ENCODE measurements at places on chromosomes 4 and X.

DNA sequence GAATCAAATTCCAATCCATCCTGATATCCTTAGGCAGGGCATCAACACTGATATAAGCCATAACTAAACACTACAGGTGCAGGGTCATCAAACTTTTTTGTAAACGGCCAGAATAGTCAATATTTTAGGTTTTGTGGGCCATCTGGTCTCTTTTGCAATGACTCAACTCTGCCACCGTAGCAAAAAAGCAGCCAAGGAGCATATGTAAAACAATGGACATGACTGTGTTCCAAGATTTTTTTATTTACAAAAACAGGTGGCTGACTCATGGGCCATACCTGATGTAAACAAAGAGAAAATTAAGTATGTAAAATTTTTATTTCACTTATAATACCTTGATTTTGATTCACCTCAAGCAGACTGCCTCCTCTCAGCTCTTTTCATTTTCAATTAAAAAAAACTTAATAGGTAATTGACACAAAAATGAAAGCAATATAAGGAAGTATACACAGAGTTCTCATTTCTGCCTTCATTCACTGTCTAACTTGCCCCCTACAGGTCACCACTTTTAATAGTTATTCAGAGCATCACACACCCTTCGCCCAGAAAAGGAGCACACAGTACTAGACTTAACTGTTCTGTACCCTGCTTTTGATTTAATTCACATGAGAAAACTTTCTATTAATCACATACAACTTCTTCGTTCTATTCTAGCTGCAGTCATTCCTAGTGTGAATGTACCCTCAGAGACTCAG is 35.3 kb upstream of the GPM6B start:
- 0 out of 3 replicates have a peak, but pooled peaks have one; percentile 42 for ATAC-seq

DNA sequence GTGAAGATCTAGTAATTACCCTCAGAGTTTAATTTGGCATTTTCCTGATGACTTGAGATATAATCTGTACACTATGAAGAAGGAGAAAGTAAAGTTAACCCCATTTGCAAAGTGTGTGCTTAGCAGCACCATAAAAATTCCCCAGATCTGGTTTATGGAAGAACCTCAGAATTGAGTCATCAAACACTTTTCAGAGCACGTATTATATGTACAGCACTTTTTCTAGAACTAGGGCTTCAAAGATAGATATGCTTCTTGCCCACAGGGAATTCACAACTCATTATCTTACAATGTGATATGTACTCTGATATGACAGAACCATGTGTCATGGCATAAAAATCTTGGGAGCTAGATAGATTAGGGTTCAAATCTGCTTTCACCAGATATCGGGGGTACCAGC is 150.9 kb downstream of the SLC10A7 start:
- ATAC-seq: peak; percentile 17

DNA sequence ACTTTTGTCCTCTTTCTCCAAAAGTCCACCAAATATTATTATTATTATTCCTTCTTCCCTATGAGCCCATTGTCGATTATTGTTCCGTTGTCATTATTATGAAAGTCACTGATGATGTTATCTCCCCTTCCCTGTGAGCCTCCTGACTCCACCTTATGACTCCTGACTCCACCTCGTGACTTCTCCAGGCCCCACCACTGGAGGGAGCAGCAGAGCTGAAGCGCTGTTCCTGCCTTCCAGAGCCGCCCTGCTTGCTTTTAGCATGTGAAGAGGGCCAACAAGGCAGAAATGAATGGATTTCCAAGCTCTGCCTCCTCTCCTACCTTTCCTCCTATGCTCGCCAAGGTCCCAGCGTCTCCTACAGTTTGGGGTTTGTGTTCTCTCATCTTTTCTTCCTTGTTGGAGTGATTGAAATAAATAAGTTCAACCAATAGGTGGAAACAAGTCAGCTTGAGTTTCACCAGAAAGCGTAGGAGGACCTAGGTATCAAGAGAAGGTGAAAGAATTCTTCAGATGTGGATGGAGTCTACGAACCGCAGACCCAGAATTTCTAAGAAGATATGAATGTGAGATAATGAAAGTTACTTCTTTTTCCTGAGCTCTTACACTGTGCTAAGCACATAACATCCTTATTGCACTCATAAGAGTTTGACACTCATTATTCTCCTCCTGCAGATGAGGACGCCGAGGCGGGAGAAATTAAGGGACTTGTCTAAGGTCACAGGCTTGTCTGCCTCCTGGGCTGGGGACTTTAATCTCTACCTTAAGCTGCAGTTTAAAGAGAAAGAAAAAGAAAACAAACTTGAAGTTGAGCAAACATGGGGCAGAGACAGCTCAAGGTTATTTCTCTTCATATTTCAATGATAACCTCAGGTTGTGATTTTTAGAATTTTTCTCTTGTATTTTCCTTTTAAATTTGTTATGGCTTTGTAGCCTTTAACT is 26.1 kb downstream of the IGSF1 start:
- ATAC-seq: peak; percentile 65

DNA sequence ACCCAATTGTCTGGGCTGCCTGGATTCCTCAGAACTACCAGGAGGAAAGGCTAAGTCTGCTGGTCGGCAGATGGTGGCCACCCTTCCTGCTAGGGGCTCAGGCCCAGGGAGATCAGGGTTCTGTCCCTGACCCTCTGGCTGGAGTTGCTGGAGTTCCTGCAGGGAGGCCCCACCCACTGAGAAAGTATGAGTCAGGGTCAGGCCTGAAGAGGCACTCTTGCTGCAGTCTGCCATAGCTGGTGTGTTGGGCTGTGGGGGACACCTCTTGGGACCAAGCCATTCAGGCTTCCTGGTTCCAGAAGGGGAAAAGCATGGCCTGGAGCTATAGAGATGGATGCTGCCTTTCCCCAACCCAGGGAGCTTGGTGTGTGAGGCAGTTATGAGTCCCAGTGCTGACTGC is 40.4 kb upstream of the PCDH18 start:
- no peak for ATAC-seq

DNA sequence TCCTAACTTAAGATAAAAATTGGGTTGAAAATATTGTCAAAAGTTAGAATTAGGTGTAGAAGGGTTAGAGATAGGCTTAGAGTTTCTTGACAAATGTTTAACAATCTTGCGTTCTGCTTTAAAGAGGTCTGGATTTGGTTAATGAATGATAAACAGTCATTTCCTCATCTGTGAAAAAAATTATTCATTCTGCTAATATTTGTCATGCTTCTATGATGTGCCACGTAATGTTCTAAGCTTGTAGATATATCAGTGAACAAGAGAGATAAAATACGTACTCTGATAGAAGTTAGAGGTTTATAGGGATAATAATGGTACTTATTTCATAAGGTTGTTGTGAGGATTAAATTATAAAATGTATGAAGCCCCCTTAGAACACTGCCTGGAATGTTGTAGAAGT is 443.0 kb upstream of the GALNT7 start:
- no peak for ATAC-seq

DNA sequence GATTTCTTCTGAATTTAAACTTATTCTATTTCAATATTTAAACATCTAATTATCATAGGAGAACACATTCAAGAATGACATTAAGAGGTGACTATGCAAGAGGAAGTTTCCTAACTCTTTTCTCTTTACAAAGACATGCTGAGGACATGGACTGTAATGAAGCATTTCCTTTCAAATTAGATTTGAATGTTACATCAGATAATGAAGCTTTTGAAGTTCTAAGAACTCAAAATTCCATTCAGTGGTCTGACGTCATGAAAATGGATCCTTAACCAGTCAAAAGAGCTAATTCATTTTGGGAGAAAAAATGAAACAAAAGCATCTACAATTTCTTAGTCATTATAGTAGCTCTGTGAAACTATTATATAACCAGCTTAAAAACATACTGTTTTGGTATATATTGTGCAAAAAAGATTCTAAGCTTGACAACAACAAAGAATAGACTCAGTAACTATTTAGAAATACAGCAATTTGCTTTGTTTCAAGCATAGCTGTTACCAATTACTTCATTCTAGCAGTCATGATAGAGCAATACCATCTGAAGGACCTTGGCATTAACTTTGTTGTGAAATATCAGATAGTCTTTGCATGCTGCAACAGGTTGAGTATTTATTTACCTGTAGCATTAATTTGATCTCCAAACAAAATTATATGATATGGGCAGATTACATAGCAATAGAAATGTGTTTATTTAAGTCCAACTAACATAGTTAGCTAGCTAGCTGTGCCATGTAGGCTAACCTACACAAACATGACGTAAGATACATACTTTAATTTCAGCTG is 13.7 kb upstream of the DTHD1 start:
- ATAC-seq: no peak
